ENCODE measurements at places on chromosomes 4 and X. TPM values are rescaled to one million over a fixed set of nuclear protein-coding genes. Genes with fewer than 3 reads are reported as not detected.

DNA sequence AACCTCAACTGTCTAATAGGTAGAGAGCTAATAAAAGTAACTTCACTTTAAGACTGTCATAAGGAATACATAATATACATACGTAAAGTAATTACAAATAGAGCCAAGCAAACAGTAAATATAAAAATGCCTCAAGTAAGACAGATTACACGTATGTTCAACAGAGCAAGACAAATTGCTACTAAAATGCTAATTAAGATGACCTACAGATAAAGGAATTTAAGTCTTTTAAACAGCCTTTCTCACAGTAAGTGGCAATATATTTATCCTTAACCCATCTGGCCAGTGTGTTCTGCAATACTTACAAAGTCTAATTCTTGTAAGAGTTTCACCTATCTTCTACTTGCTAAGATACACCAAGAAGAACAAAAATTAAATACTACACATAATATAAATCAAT is 12.7 kb downstream of the G3BP2 start:
- DNase-seq: no peak

DNA sequence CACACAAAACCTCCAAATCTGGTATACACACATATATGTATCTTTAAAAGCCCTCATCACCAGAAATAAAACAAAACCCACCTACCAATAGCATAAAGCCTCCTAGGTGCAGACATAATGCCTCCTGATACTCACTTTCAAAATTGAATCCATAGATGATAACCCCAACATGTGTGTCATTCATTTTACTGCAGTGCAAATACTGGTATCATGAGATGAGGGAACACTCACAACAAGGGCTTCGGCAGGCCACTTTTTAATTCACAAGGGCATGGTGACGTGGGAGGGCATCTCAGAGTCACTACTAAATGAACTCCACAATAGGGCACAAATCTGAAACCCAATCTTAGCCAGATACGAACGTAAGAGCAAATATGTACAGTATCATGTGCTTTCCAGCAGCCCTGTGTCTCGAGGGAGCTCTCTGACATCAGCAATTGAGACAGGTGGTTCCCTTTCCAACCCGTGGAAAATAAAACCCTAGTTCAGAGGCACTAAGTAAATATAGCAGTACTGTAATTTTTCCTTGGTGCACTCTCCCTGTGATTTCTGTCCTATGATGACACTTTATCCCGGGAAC is 14.1 kb upstream of the PPARGC1A start:
- no peak for DNase-seq

FAM9B gene
- total RNA-seq: 0.07 TPM

ADAMTS3 gene
- total RNA-seq: 3.2 TPM

DNA sequence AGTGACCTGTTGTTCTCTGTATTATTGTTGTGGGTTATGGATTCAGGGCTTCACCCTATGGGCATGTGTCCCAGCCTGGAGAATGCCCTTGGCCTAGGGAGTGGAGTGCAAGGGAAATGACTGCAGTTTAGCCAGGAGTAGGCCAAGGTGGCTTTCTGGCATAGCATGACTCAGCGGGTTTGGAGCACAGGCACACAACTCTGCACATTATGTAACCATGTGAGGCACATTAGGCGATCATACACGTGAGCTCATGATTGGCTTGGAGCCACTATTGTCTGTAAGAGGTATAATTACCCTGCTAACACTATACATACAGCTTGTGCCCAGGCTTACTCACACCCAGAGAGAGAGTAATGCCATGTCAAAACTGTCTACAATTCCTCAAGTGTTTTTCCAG is 35.1 kb upstream of the TACR3 start:
- DNase-seq: peak; percentile 13

GRCh38 chr4:183400035-183400434 is 44.4 kb upstream of the CDKN2AIP start:
- DNase-seq: no peak

DNA sequence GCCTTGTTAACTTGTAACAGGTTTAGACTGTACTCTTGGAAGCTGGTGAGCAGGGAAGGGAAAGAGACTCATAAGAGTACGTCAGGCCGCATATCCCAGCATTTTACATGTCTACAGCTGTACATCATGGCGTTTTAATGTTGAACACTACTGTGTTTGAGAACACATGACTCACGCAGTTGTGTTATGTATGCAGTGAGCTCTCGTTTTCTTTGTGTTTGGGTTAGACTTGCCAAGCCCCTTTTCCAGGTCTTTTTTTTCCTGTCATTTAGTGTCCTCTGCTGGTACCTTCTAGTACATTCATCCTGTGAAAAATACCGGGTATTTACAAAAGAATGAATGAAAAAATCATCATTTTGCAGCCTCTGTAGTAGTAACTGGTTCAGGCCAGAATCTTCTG is 35.3 kb downstream of the SMS start:
- peak; percentile 66 for DNase-seq

- peak; percentile 99 for DNase-seq
Measured at GRCh38 chr4:74230902-74231499, 73.1 kb downstream of the MTHFD2L start.

- DNase-seq: no peak
Measured at GRCh38 chr4:8703857-8704495, 111.4 kb downstream of the CPZ start.

ERCC6L gene
- 13.0 TPM for total RNA-seq

DNA sequence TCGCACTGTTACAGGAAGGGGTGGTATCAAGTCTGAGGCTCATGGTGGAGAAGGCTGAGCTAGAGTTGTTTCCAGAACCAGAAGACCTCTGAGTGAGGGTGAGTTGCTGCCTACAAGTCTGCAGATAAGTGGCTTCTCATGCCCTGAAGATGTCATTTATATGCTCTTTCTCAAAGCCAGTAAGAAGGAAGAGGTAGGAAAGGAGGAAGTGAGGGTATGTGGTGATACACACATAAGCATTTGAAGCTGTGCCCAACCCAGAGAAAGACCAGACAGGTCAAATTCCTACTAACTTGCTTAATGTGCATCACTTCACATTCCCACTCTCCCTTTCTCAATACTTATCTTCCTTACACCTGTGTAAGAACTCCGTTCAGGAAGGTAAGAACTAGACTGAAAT is at the start of gene PPBP:
Gene PPBP (minus strand): TSS at position 130 of the 400 bp plus-strand sequence. CDS start 87 bp downstream, at position 43.
- no peak for DNase-seq

TRPC5OS gene
- not detected for total RNA-seq

GRCh38 chrX:130125091-130125874 is 15.0 kb upstream of the ELF4 start:
- no peak for DNase-seq

GRCh38 chrX:50188859-50189600 is 11.8 kb downstream of the AKAP4 start:
- no peak for DNase-seq

GRCh38 chr4:126603210-126603609 is 1029.5 kb upstream of the INTU start:
- DNase-seq: no peak

DNA sequence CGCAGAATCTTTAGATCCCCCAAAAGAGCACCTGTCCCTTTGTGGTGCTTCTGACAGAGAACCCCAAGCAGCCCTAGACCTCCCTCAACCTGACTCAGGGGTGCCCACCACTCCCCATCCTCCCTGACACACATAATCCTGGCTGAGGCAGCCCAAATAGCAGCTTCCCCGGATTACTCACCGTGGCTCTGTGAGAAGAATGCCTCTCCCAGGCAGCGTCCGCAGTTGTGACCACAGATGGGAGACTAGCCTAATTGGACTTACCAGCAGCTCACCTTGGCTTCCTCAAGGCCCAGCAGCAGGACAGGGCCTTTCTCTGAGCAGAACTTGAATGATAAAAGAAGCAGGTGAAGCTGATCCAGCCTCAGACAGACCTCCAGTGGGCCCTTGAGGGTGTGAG is 10.3 kb upstream of the ODAPH start:
- DNase-seq: no peak

GRCh38 chrX:24563291-24564010 is 83.7 kb downstream of the PCYT1B start:
- DNase-seq: no peak

- DNase-seq: peak; percentile 67
Measured at GRCh38 chrX:78199851-78200250, 60.4 kb upstream of the TAF9B start.

TENM3 gene
- total RNA-seq: 5.4 TPM

GRCh38 chr4:56259655-56260054 is 127.6 kb downstream of the AASDH start:
- no peak for DNase-seq

DNA sequence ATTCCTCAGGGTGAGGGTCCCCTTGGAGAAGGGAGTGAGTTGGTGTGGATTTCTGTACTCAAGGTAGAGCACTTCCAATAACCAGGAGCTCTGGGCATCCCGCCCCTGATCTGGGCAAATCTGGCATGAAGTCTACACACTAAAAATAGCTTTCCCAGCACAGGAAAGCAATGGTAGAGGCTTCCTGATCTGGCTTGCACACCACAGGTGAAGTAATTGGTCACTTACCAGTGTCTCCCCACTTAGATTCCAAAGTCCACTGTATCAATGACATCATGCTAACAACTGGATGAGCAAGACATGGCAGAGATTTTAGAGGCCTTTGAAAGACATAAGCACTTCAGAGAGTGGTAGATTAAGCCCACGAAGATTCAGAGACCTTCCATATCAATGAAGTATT is 17.8 kb upstream of the IDS start:
- DNase-seq: no peak

ANKRD17 gene
- 51.2 TPM for total RNA-seq

DNA sequence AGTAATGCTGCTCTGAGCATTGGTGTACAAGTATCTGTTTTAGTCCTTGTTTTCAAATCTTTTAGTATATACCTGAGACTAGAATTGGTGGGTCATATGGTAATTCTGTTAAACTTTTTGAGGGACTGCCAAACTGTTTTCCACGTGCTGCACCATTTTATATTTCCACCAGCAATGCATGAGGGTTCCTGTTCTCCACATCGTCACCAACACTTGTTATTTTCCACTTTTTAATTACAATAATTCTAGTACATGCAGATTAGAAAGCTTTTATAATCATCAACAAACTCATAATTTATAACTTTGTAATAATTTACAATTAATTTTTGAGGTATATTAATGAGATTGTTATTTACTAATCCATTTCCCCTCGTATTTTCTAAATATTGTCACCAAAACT is 79.4 kb downstream of the CEP135 start:
- DNase-seq: no peak

DNA sequence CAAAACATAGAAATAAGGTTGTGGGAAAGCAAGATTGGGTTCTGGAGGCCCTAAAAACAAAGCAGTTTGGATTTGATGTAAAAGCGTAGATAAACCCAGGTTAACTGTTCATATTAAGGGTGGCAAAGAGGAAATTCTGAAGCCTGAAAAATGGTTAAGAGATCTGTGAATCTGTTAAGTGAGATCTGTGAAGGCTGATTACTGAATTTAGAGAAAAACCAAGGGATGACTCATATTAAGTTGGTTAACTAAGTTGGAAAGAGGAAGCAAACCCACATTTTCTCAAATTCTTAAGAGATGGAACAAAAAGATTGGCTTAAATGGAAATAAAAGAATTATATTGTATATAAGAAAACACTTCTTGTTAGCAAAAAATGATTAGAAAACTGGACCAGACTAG is 22.8 kb downstream of the GPAT3 start:
- DNase-seq: peak; percentile 9

GALNTL6 gene
- total RNA-seq: not detected

- no peak for DNase-seq
Measured at GRCh38 chr4:55018521-55018920, 106.9 kb downstream of the KDR start.

DNA sequence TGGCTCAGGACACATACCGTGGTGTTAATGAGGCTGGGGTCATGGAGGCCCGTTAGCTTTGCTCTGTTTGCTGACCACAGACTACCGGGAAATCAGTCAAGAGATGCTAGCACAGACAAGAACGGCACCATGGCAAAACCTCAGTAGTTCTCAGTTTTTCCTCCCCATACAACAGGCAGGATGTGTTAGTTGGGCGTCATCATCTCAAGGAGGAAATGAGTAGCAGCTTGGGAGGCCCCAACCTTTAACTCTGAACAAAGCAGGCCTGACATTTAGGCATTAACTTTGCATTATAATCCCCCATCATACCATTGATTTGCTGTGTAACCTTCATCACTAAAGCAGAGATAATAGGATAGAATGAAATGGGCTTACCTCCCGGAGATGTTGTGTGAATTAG is 714.2 kb downstream of the RPA4 start:
- no peak for DNase-seq

SMARCA5 gene
- total RNA-seq: 29.3 TPM

GRCh38 chr4:185016946-185017758 is 1.1 kb upstream of the HELT start:
- DNase-seq: no peak

SOWAHB gene
- total RNA-seq: 6.3 TPM

ABCB7 gene
- 36.2 TPM for total RNA-seq

GRCh38 chr4:87848622-87849351 is 16.0 kb downstream of the MEPE start:
- peak; percentile 55 for DNase-seq

- DNase-seq: no peak
Measured at GRCh38 chrX:81316163-81316562, 114.3 kb downstream of the SH3BGRL start.

Data from PC-3 (cell line).